ENCODE measurements at places on chromosomes 12 and 14.

- no peaks in the 10 kb centered on the region for H3K27me3 ChIP-seq
- peaks cover 41% of the 10 kb centered on the region for H3K4me1 ChIP-seq
- no peak for DNase-seq
Measured at GRCh38 chr12:15701206-15701605, 88.0 kb downstream of the EPS8 start.

DNA sequence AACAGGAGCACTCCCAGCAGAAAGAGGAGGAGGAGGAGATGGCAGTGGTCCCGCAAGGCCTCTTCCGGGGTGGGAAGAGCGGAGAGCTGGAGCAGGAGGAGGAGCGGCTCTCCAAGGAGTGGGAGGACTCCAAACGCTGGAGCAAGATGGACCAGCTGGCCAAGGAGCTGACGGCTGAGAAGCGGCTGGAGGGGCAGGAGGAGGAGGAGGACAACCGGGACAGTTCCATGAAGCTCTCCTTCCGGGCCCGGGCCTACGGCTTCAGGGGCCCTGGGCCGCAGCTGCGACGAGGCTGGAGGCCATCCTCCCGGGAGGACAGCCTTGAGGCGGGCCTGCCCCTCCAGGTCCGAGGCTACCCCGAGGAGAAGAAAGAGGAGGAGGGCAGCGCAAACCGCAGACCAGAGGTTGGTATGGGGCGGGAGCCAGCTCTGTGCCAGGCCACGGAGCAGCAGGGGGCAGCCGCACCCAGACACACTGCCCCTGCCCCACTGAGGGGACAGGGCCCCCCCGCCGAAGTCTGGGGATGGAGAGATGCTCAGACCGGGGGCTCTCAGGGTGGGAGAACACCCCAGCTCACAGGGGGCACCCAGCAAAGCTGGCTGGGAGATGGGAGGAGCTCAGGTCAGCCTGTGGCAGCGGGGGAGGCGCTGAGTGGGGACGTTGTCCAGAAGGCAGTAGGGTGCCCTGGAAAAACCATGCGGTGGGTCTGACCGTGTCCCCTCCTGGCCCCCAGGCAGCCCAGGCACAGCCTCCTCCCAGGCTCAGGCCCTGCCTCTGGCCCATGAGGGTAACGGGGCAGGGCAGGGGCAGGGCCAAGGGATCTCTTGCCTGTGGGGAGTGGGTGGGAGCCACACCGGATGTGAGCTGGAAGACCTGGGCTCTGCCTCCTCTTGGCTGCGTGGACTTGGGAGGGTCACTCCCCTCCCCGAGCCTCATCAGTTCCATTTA lies 9.8 kb downstream of the CHGA start:
- H3K4me3 ChIP-seq: no peak overlapping the region
- H3K27me3 ChIP-seq: no peaks in the 10 kb centered on the region
- no peaks in the 10 kb centered on the region for H3K4me1 ChIP-seq
- no peaks in the 10 kb centered on the region for H3K36me3 ChIP-seq
- no peak overlapping the region for H3K27ac ChIP-seq
- DNase-seq: no peak

DNA sequence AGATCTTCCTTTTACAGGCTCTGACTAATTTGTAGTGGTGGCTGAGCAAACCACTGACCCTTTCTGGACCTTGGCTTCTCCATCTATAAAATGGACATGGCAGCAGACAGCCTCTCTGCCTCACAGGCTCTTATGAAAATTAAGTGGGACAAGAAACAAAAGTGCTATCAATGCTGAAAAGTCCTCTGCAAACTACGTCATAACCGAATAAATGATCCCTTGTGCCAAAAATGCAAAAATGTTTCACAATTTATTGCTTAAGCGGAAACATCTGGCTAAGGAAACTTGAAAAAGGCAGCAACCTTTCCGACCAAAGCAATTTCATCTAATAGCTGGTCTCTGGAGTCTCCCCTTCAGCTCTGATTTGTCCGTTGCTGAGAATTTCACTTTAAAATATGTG lies 108.5 kb upstream of the PLXNC1 start:
- no peak overlapping the region for H3K4me3 ChIP-seq
- DNase-seq: no peak
- no peaks in the 10 kb centered on the region for H3K4me1 ChIP-seq

DNA sequence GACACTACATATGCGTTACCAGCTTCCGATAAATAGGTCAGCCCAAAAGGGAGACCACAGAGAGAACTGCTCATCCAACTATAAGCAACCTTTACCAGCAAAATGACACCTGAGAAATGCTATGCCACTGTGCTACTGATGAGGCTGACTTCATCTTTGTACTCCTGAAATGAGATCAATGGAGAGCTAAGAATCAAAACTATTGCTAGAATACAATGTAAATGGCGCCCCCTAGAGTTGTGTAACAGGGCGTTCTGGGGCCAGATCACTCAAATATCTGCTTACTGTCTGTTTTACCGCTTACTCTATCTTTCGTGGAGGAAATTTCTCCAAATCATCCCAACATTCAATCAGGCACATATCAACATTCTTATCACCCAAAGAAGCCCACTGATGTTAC lies 4.6 kb downstream of the ZNF384 start:
- no peak for DNase-seq
- no peaks in the 10 kb centered on the region for H3K27me3 ChIP-seq
- H3K4me1 ChIP-seq: peaks cover 37% of the 10 kb centered on the region
- H3K36me3 ChIP-seq: peaks cover 62% of the 10 kb centered on the region
- no peak overlapping the region for H3K27ac ChIP-seq
- no peak overlapping the region for H3K4me3 ChIP-seq

- no peak for DNase-seq
- no peaks in the 10 kb centered on the region for H3K27me3 ChIP-seq
- H3K36me3 ChIP-seq: no peaks in the 10 kb centered on the region
- H3K4me3 ChIP-seq: no peak overlapping the region
Measured at GRCh38 chr12:73308747-73309146, 1036.6 kb downstream of the TRHDE start.

DNA sequence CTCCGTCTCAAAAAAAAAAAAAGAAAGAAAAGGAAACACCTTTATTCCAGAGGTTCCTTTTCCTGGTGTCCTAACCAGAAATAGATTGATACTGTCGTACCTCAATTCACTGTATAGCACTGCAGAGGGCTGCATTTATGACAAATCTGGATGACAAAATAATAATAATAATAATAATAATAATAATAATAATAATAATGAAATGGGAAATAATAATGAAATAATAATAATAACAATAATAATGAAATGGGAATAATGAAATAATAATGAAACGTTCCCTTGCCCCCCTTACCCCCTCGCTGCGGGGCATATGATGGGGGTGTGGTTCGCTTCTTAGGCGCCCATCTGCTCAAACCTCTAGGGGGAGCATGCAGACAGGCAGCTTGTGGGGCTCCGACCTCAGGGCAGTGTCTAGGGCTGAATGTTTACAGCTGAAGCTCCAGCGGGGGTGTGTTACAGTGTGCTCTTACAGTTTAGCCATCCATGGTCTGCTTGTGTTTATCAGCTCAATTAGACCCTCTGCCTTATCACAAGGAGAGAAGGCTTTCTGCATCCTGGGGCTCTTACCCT lies 1088.3 kb upstream of the SEL1L start:
- H3K36me3 ChIP-seq: no peaks in the 10 kb centered on the region
- no peak overlapping the region for H3K4me3 ChIP-seq
- H3K27ac ChIP-seq: no peak overlapping the region

GRCh38 chr12:39771456-39771855 lies 151.9 kb upstream of the ABCD2 start:
- no peak overlapping the region for H3K27ac ChIP-seq
- no peaks in the 10 kb centered on the region for H3K36me3 ChIP-seq
- H3K27me3 ChIP-seq: peaks cover 2% of the 10 kb centered on the region
- no peak overlapping the region for H3K4me3 ChIP-seq
- no peak for DNase-seq

GRCh38 chr14:89947344-89947743 lies 7.2 kb downstream of the EFCAB11 start:
- DNase-seq: no peak
- no peak overlapping the region for H3K4me3 ChIP-seq
- peaks cover 6% of the 10 kb centered on the region for H3K36me3 ChIP-seq
- H3K27ac ChIP-seq: no peak overlapping the region

Measured in activated T-helper 2 cell treated with anti-CD3 and anti-CD28 coated beads, Interferon-gamma antibody, Interleukin-2, Interleukin-4, amounts not matched to agents 10 μg/mL and 5 μg/mL and 100 μg/mL, durations not matched to agents 14 hours and 24 hours and 36 hours (primary cell).